ENCODE measurements at places on chromosomes 7 and 10.

- DNase-seq = no peak
Observed at GRCh38 chr7:51456431-51457060, 139.9 kb upstream of the COBL start.

DNA sequence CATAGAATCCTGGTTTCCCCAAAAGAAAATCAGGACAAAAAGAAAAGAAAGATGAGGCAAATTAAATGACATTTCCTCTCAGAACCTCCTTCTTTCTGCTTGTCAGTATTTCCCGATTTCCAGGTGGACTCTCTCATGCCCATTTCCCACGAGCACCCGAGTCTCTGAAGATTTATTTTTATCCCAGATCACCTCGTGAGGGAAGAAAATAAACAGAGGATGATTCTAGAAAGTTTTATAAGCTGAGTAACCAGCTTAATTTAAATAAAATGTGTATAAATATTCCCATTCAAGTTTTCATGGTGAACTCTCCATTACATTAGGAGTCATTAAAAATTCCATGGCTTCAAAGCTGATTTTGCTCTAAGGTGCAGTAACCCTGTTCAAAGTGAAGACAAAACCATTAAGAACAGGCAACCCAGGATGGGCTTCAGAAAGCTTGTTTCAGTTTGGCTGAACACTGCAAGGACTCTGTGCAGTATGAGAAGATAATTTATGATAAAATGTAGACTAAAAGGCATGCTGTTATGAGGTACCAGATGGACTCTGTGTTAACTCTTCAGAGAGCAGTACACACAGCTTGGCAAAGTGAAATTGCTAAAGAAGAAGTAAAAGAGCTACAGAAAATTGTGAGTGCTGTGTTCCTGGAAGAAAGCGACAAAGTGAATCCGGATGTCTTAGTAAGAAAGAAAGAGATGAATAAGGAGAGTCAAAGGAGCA lies 521.3 kb upstream of the LRRN3 start:
- DNase-seq = no peak

GRCh38 chr7:116337018-116337417 lies 126.7 kb downstream of the TES start:
- no peak for DNase-seq

GRCh38 chr7:611281-611810 lies 91.7 kb upstream of the PDGFA start:
- DNase-seq = no peak

GRCh38 chr7:151923097-151923876 lies 33.0 kb upstream of the GALNTL5 start:
- no peak for DNase-seq

DNA sequence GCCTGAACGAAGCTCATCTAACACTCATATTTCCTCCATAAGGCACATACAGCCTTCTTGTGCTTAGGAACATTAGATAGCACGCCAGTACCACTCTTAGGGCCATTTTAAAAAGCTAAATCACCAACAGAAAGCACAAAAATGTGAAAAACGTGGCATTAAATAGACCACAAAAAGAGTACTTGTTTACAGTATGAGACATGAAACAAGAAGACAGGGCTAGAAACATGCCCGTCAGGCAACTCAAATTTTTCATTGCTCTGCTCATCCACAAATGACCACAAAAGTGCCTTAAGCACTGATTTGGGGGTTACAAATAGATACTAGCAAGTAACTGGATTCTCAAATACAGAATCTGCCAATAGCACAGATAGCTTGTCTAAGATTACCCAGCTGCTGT lies 67.8 kb downstream of the ELMO1 start:
- DNase-seq = no peak

- peak; percentile 60 for DNase-seq
Observed at GRCh38 chr7:7695111-7695817, 23.1 kb downstream of the RPA3 start.

- no peak for DNase-seq
Observed at GRCh38 chr10:18684953-18685352, 25.7 kb downstream of the ARL5B start.

DNA sequence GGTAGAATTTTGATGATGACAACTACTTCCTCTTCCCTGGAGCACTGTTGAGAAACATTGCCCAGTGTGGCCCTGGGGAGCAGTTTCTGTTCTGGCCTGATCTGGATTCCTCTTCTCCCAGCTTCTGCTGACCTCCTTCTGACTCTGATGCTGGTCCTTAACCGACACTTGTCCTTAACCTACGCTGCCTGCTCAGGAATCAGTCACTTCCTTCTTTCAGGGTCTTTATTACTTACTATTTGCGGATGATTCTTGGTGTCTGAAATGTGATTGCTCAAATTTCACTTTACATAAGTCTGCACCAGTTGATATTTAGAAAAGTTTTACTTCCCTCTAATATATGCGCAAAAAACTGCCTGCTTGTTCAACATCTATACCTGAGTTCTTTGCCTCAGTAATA lies 164.1 kb downstream of the PTEN start:
- no peak for DNase-seq

- no peak for DNase-seq
Observed at GRCh38 chr10:128739930-128740329, 613.7 kb upstream of the MKI67 start.

DNA sequence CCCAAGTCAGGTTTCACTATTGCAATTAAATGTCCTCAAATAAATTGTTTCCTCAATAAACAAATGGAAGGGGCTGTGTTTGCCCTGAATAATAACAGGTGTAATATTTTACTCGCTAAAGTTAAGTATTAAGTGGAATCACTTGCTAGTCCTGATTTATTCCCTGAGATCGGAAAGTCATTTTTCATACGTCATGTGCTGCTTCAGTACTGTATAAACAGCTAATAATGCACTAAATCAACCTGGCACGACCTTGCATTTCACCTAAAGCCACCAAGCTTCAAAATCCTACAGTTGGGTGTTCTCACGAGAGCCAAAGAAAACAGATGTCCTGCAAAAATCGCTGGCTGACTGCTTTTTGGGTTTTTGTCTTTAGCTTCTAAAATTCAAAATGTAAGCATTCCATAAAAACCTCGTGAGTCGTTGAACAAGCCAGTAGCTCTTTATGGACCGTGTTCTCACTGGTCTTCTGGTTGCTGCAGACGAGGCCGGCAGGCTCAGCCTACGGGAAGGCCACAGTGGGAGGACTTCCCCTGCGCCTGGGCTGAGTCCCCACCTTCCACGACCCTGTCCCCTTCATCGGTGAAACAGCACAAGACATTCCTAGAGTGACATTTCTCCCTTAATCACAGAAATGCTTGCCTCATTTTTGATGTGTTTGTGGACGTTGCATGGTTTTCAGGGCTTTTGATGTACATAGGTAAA lies 17.9 kb upstream of the MNX1 start:
- DNase-seq = no peak

- peak; percentile 27 for DNase-seq
Observed at GRCh38 chr10:77927402-77928246, 1.1 kb upstream of the DLG5 start.

- DNase-seq = no peak
Observed at GRCh38 chr10:63753808-63754207, 232.6 kb downstream of the REEP3 start.

- no peak for DNase-seq
Observed at GRCh38 chr7:47320296-47320695, 261.6 kb downstream of the TNS3 start.

DNA sequence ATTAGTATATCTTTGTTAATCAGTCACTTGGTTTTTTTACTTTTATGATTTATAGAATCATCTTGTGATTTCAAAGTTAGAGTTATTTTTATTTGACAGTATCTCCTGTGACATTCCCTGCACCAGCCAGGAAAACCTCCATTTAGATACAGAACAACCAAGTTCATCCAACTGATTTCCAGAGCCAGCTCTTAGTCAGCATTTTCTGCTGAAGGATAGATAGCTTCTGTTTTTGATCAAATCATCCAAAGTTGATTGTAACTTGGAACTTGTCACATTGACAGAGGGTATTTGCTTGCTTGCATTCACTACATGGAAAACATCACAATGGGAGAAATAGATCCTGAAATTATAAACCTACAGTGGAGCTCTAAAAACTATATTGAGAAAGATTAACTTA lies 122.6 kb downstream of the PON1 start:
- no peak for DNase-seq

DNA sequence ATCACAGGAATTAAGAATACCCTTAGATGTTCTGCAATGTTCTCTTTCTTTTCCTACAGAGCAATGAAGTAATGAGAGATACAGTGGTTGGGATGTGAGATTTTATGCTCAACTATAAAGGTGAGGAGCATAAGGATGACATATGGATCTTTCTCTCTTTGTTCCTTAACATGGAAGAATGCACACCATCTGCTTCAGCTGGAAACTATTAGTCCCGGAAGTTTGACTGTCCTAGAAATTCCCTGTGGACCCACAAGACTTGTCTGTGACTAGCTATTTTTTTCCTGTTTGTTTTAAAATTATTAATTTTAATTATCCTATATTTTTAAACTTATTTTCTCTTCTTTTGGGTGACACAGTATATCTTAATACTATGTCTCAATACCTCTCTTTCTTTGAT lies 80.2 kb downstream of the DKK1 start:
- no peak for DNase-seq

DNA sequence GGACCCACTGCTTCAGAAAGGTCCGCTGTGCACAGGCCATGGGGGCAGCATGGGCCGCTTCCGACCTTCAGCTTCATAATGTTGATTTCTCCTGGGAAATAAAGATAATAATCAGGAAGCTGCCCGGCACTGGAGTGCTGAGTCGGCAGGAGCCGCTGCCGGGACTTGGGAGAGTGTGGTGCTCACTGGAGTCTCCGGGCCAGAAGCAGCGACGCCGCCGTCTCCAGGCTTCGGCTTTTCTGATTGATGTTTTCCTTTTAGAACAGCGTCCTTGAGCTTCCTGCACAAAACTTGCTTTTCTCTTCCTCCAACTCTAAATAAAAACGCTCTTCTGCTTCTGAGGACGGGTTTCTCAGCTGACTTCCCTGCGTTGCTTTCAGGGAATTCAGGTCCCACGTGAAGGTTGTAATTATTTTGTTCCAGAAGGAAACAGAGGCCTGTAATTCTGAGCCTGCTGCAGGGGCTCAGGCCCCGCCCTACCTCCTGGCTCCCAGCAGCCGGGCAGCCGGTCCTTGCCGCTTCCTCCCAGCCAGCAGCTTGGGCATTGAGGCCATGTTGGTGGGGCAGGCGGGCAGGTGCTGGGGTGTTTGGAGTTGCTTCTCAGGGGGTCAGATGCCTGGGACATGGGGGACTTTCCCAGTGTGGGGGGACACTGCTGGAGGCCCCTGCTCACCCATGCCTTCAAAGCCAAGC lies 14.7 kb downstream of the PWWP2B start:
- peak; percentile 28 for DNase-seq

DNA sequence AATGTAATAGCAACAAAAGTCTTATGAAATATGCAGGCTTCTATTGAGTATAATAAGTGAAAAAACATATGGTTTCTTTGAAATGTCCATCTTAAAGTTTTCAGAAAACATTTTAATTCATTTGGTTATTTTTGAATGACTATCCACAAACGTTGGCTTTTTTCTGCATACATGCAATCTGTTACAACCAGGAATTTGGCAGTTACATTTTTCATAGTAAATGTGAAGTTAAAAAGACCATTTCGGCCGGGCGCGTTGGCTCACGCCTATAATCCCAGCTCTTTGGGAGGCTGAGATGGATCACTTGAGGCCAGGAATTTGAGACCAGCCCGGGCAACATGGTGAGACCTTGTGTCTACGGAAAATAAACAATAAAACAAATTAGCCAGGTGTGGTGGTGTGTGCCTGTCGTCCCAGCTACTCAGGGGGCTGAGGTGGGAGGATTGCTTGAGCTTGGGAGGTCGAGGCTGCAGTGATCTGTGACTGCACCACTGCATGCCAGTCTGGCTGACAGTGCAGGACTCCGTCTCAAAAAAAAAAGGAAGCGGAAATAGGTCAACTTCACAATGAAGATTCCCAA lies 73.9 kb upstream of the NMT2 start:
- no peak for DNase-seq

GRCh38 chr7:126768836-126769235 lies 483.9 kb downstream of the GRM8 start:
- no peak for DNase-seq

GRCh38 chr7:71665716-71666115 lies 533.8 kb downstream of the GALNT17 start:
- DNase-seq = no peak

DNA sequence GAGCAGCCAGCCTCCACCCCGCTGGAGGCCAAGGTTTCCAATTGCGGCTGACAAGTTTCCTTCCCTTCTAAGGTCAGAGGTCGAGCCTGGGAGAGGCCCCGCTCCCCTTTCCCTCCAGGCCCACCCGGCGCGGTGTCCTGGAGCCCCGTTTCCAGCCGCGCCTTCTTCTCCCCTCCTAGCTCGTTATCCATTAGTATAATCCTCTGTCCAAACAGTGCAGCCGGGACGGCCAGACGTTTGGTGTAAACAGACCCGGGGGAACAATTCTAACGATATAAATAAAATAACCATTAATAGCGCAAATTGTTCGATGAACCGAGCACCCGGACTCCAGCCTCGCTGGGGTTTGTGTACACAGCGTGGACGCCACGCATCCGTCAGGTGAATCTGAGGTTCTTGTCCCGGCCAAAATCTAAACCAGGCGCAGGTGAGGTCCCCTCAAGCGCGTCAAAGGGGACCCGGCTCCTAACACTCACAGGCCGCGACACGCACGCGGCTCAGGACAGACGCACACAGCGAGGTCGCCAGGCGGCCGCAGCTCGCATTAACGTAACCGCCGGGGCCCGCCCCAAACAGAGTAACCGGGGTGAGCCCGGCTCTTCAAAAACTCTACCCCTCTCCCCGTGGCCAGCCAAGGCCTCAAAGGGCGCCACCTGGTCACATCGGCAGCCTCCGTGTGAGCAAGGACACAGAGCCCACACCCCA lies 10.8 kb upstream of the NKX2-3 start:
- no peak for DNase-seq

- DNase-seq = no peak
Observed at GRCh38 chr7:2154831-2155230, 77.9 kb downstream of the MAD1L1 start.
